Subcutaneous adipose tissue (tissue), 4 donors: ENCODE measurements at places on chromosomes 3 and 15. TPM values are rescaled to one million over a fixed set of nuclear protein-coding genes. Genes with fewer than 3 reads are reported as not detected.

Gene CD276
- total RNA-seq, result 79.1 TPM

Gene ACP3
- total RNA-seq, result 1.1 TPM

Gene C3orf80
- total RNA-seq, result 1.1 TPM

Gene SLC51A
- not detected for total RNA-seq

Gene MCTP2
- total RNA-seq, result 4.2 TPM

Gene ZMYND10
- not detected for total RNA-seq

Gene SV2B
- 2.4 TPM for total RNA-seq

Gene KATNBL1
- total RNA-seq, result 45.4 TPM

Gene BFSP2
- not detected for total RNA-seq

Gene IGSF11
- not detected for total RNA-seq

Gene RFTN1
- total RNA-seq, result 58.1 TPM

Gene PLSCR4
- 96.2 TPM for total RNA-seq

Gene CYP1A2
- total RNA-seq, result not detected

Gene CKMT1A
- total RNA-seq, result not detected

Gene PDZRN3
- total RNA-seq, result 25.3 TPM

Gene IL16
- total RNA-seq, result 40.8 TPM
